ENCODE measurements at places on chromosomes 2 and 18.

DNA sequence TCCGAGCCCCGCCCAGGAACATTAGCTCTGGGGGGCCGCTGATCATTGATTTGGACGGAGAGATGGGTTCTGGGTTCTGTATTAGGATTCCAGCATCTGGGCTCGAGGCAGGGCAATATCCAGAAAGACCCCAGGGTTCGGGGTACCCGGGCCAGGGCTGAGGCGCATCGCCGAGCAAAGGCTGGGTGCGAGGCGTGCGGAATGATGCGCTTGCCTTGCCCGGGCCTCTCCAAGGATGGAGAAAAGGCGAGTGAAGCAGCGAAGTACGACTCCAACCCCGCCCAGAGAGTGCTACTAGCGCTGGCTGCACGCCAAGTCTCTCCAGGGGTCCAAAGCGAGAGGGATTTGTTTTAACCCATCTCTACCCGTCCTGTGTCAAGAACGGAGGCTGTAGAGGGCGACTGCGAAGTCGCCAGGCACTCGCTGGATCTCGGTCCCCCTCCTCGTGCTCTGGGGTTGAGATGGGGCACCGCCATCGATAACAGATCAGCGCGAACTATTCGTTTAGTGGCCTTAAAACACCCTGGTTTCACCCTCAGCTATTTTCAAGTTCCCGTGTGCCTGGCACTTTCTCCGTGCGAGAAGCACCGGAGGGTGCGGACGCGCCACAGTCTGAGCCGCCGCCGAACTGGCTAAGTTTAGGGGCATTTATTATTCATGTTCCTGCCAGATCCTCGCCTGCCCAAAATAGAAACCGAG is 1.9 kb downstream of the ADCYAP1 start:
- peak; percentile 93 for DNase-seq

DNA sequence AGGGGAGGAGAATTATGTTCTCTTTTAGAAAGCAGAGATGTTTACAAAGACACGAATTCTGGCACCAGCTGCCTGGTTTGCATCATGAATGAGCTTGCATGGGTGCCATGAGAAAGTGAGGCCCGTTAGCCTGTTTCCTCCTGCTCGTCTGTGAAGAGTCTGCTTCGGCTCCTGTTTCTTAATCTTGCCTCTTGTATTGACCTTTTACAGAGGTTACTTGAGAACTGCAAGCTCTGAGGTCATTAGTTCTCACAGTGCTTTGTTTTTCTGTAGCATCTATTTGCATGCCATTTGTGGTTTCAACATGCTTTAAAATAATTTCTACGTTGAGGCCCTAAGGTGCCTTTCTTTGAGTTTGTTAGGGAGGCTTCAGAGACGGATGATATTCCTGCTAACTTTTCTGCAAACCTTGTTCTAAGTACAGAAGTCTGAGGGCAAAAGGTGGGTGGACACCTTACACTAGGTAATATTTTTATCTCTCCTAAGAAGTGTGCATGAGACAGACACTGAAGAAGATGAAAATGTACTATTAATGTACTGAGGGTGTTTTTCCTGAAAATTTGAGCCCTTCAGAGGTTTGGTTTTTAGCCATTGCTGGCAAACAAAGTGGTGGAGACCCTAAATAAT is 53.4 kb upstream of the LINC00305 start:
- peak; percentile 53 for DNase-seq

GRCh38 chr18:31010601-31011000 is 31.9 kb downstream of the DSC3 start:
- DNase-seq = no peak

DNA sequence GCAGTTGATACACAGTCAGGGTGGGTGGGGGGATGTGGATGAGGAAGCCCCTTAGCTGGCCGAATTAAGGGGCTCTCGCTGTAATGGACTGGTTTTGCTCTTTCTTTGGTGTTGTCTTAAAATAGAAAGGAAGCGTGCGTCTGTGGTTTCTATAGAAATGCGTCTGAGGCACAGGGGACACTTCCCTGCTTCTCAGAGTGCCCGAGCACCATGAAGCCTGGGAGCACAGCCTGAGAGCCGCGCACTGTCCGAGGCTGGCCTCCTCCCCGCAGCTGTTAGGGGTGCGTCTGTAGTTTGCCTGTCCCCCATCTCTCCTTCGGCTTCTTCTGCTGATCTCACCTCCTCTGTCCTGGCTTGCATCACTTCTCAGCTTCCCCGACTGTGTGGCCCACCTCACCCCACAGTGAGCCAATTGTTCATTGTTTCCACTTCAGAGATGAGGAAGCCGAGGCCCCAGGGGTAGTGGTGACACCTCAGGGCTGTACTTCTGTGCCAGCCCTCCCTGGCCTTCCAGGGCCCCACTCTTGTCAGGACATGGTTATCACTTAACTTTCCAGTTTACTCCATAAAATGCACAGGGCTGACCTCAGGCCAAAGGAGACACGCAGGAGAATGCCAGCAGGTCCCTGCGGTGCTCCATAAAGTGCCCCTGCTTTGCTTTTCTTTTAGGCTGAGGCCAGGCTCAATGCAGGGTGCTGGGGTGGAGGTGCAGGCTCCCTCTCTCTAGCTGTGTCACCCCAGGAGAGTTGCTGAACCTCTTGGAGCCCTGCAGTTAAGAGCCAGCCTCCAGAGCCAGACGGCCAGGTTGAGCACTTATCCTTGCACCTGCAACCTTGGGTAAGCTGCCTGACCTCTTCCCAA is 210.6 kb downstream of the SEPTIN10 start:
- no peak for DNase-seq

- DNase-seq = no peak
These were observed 380.3 kb downstream of the NRXN1 start for GRCh38 chr2:50651676-50652075.
